ENCODE measurements at places on chromosomes 6 and 20.

DNA sequence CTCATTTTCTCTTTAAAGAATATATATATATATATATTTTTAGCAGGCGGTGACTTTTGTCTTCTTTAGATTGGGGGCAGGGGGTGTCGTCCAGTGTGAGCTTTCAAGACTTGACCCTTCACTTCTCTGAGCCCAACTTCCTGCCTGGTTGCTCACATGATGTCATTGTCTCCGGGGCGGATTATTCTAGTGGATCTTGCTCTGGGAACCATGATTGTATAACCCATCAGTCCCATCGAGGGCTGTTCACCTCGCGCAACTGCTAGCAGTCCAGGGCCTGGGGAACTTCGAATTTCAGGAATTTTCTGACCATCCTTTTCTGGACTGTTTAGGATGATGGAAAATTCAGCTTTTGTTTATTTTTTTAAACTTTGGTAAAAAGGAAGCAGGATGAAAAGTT lies 1.0 kb downstream of the IGF2R start:
- DNase-seq, result no peak

- no peak for DNase-seq
Measured at GRCh38 chr6:157768304-157768703, 54.7 kb upstream of the SNX9 start.

GRCh38 chr6:7219310-7219709 lies 93.7 kb downstream of the SSR1 start:
- no peak for DNase-seq

DNA sequence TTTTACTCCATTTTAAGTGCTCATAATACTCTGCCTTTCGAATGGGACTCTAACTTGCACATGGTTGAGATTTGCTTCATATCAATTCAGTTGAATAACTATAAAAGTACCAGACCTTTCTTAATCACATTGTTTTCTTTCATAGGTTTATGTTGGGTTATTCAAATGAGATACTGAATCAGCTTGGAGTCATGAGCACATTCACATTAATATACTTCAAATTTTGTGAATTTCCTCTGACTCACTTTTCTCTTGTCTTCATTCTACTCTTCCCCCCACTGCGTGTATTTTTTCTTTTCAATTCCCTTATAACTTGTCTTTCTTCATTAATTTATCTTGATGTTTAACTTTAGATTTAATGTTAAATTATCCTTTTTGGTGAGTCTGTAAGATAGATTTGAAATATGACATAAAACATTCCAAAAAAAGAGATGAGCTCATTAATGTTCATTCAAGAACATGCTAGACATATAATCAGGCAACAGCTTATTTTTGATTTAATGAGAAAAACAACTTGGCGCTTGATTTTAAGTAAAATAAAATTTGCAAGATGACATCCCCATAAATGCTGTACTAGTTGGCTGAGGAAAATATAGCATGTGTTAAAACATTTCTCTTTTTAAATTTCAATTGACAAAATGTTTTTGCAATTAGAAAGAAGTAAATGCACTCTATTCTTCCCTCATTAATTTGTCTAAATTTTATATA lies 736.0 kb downstream of the CD109 start:
- DNase-seq, result no peak
